ENCODE measurements at places on chromosomes 5 and 9. TPM values are rescaled to one million over a fixed set of nuclear protein-coding genes. Genes with fewer than 3 reads are reported as not detected.

DNA sequence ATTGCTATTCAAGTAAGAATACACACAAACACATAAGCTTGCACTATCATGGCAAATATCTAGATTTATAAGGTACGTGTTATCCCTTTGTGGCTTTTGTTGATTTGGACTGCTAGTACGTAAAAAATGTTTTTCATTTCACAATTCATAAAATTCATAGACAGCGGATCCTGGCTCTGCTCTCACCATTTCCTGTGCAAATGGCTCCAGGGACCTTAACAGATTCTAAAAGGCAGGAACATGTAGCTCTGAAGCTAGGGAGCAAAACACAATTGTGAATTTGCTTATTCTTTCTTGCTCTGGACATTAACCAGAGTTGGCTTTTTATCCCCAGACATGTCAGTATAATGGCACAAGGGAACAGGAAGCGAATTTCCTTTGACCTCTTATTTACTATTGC lies 1019.9 kb upstream of the WWC1 start:
- no peak for DNase-seq

DNA sequence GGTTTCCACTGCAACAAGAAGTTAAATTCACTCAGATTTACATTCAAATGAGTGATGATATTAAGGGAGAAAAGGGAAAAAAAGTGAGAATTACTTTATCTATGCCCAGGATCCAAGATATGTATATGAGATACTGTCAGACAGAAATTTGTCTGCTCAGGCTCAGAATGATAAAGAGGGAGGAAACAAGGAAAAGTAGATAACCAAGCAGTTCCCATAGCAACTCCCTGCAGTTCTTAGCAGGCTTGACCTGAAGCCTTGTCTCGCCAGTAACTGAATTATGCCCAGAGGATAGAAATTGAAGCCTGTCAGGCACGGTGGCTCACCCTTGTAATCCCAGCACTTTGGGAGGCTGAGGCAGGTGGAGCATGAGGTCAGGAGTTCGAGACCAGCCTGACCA lies 304.4 kb downstream of the TLE1 start:
- DNase-seq: no peak

Gene TLR4
- total RNA-seq: 0.16 TPM

GRCh38 chr9:113854310-113854709 lies 21.8 kb upstream of the ZNF618 start:
- DNase-seq: no peak

Measured in T-cell (primary cell).